Right renal cortex interstitium (tissue), 3 donors: ENCODE measurements at places on chromosomes 6 and 20. TPM values are rescaled to one million over a fixed set of nuclear protein-coding genes. Genes with fewer than 3 reads are reported as not detected.

SLC52A3 gene
- 3.6 TPM for polyA plus RNA-seq

LRRC73 gene
- polyA plus RNA-seq, result 1.1 TPM

GRCh38 chr6:44043479-44044153 lies 83.6 kb downstream of the MRPL14 start:
- DNase-seq, result no peak

DNA sequence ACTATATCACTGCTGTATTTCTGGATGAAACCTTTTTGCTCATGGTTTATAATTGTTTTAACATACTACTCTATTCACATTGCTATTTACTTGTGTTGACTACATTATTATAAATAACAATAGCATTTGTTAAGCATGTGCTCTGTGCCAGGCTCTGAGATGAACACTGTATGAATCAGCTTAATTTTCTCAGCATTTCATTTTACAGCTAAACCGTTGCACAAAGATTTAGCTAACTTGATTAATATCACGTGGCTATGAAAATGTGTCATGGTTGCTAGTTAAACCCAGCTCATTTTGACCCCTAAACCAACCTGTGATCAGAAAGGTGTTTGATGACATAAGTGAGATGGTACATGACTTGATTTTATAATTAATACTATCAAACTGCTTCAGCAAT lies 77.5 kb downstream of the NCOA7 start:
- DNase-seq, result no peak

DNA sequence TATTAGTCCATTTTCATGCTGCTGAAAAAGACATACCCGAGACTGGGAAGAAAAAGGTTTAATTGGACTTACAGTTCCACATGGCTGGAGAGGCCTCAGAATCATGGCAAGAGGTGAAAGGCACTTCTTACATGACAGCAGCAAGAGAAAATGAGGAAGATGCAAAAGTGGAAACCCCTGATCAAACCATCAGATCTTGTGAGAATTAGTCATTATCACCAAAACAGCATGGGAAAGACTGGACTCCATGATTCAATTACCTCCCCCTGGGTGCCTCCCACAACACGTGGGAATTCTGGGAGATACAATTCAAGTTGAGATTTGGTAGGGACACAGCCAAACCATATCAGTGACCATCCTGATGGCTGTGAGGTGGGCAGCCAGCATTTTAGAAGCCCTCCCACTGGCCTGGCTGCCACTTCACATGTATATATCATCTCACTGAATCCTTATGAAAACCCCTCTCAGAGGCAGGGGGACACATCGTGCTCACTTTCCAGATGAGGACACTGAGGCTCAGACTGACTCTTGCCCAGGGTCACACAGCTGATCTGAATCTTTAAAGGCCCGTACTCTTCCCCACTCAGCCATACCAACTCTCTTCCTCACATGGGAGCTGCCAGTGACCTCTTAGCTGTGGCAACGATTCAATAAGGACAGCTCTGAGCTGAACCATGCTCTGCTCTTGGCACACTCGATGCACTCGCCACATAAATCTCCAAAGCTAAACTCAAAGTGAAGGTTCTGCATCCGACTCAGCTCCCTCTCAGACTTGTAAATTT lies 25.7 kb downstream of the BMP7 start:
- no peak for DNase-seq

DNA sequence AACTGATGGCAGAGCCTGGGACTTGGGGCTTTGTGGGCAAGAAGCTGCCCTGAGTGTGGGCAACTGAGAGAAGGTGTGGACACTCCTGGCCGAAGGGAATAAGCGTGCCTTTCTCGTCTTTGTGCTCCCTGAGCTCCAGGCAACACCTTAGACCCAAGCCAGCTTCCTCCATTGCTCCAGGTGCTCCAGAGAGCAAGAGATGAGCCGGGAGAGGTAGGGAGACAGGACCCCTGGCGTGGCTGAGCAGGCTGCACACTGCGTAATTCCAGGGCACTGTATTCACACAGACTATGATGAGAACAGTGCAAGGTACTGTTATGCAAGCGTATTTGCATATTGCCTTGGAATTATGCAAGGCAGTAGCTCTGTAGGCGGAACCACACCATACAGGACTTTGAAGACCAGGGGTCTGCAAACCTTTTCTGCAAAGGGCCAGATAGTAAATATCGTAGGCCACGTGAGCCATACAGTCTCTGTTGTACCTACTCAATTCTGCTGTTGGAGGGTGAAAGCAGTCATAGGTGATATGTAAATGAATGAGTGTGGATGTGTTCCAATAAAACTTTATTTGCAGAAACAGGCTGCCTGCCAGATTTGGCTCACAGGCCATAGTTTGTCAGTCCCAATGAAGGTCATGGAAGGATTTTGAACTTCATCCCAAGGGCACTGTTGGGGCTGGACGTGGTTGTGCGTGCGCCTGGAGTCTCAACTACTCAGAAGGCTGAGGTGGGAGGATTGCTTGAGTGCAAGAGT lies 42.1 kb upstream of the FAM83D start:
- DNase-seq, result no peak

- no peak for DNase-seq
Measured at GRCh38 chr6:23977706-23978105, 148.3 kb upstream of the NRSN1 start.

- DNase-seq, result no peak
Measured at GRCh38 chr20:16672299-16672698, 57.5 kb upstream of the SNRPB2 start.

DNA sequence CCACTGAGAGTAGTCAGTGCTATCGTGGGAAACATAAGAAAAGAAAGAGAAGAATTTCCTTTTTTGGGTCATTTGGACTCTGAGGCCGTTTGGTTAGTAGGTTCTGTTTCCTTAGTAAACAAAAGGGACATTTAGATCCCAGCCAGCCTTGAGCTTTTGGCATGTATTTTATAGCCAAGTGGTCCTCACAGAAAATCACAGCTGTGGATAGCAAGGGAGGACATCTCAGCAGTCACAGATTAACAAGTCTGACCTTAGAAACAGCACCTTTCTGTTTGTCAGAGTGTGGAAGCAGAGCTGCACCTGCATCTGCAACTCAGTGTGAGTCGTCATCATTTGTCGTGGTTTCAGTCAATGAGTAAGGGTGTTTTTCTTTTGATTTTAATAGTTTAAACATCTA lies 40.5 kb downstream of the FAM120B start:
- DNase-seq, result no peak

- DNase-seq, result no peak
Measured at GRCh38 chr6:157996918-157997702, 15.4 kb downstream of the SYNJ2 start.

DNA sequence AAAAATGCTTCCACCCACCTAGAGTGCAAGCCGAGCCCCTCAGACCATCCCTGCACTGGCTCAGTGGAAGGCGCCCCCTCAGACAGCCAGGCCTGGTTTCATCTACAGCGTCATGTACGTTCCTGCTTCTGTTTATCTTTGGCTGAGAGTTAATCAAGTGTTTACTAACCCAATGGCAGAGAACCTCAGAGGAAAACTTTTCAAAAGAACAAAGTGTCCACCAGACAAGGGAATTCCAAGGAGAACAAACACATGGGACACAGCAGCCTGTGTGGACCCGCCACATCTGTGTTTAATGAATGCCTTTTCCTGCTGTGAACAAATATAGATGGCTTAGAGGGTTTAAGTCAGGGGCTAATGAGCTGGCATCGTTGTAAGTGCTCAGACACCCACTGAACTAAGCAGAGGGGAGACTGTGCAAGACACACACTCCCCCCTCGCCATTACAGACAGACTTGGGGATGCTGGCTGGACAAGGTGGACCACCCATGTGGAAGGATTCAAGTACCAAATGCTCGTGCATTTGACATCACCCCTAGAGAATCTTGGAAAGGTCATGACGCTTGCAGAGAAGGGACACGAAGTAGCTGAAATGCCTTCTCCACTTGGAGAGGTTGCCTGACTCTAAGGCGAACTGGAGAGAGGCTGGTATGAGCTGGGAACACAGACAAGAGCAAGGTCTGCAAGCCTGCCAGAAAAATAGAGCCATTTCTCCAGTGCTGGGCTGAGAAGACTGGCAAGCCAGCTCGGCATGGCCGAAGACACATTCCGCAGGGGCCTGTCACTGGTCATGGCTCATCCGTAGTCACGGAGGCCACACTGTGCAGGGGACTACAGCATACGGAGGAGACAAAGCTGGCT lies 53.5 kb upstream of the NXT1 start:
- DNase-seq, result no peak

DNA sequence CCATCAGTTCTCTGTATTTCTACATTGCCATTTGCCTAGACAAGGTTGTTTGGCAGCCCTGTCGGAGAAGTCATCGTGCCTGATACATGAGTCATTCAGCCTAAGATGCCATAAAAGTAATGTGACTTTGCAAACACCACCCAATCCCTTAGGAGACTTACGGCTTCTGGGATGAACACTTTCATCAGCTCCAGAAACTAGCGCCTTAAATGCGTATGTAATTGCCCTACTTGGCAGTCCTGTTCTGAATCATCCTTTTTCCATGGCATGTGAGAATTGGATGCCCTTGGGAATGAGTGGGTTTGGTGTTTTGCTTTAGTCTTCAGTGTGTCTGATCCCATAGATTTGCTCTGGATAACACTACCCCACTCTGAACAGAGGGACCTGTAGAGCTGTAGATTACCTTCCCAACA lies 158.5 kb downstream of the SASH1 start:
- DNase-seq, result no peak

DNA sequence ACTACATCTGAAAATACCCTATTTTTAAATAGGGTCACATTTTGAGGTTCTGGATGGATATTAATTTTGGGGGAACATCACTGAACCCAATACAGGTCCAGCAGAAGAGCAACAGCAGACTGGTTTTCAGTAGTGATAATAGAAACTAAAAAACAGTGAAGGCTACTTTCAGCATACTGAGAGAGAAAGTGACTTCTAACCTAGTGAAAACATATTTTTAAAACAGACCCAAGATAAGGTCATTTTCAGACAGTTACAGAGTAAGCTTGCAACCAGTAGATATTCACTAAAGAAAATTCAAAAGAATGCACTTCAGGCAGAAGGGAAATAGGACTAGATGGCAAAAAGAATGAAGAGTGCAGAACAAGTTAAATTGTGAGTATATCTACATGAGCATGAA lies 42.0 kb upstream of the TMEM244 start:
- DNase-seq, result no peak

DNA sequence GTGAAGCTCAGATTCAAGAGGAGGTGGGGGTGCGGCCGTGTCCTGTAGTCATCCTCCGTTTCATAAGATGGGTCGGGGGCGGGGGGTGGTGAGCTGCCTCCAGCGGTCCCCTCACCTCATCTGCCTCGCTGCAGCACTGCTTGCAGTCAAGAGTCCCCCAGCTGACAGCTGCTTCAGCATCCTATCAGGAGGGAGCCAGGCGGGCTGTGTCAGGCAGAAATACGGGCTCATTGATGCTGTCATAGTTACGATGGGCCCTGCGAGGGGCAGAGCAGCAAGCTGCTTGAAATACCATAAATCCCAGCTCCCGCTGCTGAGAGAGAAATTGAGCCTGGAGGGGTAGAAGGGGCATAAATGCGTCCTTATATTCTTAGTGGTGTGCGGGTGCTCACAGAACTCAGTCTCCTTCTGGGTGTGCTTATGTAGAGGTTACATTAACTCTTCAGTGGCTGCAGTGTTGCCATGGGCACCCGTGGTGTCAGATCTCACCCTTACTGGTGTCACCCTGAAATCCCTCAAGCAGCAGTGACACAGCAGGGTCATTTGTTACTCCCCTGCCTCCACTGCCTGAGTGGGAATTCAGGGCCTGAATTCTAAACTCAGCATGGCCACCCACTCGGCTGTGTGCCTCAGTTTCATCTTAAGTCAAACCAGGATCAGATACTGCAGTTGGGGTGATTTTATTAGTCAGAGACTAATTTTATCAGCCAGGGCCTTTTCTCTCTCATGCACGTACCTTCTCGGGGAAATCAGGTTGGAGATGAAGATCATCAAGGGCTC lies 21.8 kb downstream of the CCDC167 start:
- no peak for DNase-seq
